Right renal cortex interstitium (tissue), 3 donors: ENCODE measurements at places on chromosomes 7 and 10. TPM values are rescaled to one million over a fixed set of nuclear protein-coding genes. Genes with fewer than 3 reads are reported as not detected.

The COL1A2 gene
- 746 TPM for polyA plus RNA-seq

DNA sequence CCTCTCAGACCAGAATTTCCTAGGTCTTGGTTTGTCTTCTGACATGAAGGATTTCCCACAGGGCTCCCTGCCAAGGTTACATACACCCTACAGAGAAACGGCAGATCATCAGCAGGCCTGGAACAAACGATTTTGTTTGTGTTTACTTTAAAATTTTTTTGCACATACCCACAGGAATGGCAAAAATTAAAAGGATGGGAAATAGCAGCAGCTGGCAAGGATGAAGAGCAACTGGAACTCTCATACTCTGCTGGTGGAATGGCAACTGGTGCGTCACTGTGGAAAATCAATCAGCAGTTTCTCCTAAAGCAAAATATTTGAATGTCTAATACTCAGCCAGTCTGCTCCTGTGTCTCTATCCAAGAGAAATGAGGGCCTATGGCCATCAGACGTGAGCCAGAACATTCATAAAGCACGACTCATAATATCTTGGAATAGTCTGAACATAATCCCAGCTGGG, 6.5 kb downstream of the BAIAP2L1 start:
- no peak for DNase-seq

- DNase-seq = no peak
Observed at GRCh38 chr10:34808801-34809745, 6.0 kb downstream of the PARD3 start.

GRCh38 chr7:55903985-55904759, 16.9 kb downstream of the ZNF713 start:
- DNase-seq = no peak

GRCh38 chr7:30412782-30413504, 65.6 kb downstream of the NOD1 start:
- peak; percentile 49 for DNase-seq

The ACBD7 gene
- 5.8 TPM for polyA plus RNA-seq

- no peak for DNase-seq
Observed at GRCh38 chr7:156999958-157000726, 10.3 kb downstream of the MNX1 start.

- DNase-seq = no peak
Observed at GRCh38 chr7:69577221-69577620, 21.1 kb upstream of the AUTS2 start.

DNA sequence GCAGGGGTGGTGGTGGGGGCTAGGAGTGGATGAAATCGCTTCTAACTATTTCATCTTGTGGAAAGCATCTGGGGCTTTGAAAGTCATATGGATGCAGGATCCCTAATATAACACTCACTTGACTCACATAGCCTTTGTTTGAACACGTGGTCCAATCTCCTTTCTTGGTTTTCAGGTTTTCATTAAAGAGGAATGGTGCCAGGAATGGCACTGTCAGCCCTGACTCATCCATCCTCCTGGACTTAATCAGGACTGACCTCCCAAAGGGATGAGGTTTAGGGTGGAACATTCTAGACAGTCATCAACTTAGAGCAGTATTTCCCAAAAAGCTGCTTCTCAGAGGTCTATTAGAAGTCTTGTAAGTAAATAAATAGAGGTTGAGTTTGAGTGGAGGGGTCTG, 162.0 kb upstream of the PLXNA4 start:
- DNase-seq = no peak

- no peak for DNase-seq
Observed at GRCh38 chr7:21624320-21624719, 81.5 kb downstream of the DNAH11 start.

The TMEM130 gene
- polyA plus RNA-seq = 4.0 TPM

DNA sequence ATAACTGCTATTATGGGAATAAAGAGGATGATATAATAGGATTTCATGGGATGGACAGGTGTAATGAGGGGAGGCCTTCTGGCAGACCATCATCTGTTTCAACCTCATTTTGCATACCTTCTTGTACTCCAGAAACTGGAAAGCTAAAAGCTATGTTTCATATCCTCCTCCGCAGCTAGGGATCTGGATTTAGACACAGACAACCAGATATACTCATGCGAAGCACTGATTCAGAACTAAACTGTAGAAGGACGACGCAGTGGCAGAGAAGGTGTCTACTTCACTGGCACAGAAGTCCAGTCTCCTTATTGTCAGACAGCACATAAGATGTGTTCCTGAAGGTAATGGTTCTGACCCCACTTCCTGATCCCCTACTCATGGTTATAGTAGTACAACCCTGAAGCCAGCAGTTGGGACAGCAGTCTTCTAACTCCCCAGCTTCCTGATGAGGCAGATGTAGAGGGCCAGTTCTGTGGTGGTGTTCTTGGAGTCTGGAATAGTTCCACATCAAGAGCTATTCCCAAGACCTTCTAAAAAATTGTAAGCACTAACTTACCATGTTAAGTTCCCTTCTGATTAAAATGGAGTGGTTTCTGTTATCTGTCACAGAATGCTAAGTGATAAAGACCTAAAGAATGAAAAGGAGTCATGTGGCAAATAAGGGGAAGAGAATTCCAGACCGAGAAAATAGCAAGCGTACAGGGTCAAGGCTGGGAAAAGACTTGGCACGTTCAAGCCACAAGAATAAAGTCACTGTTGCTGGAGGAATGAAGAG, 550.3 kb downstream of the GRM8 start:
- no peak for DNase-seq

- DNase-seq = no peak
Observed at GRCh38 chr10:64211466-64211865, 690.3 kb downstream of the REEP3 start.

The MDFIC gene
- 31.7 TPM for polyA plus RNA-seq

DNA sequence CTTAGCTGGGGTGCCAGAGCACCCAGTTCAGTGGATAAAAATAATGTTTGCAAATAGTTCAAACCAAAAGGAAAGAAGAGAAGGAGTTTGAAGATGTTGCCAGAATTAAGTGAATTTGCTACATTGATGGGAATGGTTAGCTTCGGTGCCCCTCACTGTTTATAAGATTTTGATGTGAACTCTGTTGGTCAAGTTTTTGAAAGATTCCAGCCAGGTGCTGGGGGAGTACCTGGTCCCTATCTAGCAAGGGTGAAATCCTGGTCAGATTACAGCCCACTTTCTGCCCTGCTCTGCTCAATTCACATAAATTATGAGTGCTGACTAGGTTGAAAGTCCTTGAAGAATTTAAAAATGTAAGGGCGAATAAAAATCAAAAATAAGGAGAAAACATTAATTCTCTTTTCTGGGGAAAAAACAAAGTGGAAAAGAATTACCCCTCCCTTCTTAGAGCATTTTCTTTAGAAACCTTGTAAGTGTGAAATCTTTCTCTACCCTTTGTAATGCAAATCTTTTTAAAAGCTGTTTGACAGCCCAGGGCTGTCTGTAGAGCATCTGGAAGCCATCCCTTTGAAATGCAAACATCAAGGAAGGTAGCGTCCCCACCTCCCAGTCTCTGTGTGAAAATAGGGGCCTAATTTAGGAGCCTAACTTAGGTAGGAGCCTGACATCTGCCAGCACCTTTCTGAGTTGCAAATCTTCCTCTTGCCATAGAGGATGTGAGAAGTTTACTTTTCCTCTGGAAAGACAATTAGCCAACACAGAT, 1.4 kb upstream of the GIMAP5 start:
- no peak for DNase-seq

DNA sequence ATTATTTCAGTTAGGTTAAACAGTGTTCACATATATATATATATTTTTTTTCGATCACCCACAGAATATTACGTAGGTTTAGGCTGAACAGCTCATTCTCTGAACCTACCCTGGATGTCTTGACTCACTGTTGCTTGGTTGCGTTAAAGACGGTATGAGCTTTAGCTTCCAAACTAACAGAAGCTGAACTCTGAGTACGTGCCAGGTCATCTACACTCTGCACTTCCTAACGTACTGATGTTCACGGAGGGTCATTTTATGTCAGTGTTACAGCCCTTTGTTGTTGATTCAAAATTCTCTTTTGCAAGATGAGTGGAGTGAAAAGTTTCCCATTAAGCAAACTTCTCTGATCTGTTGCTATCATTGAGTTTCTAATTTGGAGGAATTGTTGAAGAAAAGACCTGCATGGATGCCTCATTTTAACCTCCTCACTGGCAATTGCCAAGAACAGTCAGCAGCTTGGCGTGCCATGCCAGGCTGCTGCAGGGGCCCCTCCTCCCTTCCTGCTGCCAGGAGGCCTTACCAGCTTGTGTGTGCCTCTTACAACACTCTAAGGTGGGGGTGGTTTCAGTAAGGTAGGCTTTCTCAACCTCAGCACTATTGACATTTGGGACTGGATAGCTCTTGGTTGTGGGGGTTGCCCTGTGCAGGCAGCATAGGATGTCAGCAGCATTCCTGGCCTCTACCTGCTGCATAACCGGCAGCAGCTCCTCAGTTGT, 44.3 kb downstream of the INSYN2A start:
- no peak for DNase-seq

DNA sequence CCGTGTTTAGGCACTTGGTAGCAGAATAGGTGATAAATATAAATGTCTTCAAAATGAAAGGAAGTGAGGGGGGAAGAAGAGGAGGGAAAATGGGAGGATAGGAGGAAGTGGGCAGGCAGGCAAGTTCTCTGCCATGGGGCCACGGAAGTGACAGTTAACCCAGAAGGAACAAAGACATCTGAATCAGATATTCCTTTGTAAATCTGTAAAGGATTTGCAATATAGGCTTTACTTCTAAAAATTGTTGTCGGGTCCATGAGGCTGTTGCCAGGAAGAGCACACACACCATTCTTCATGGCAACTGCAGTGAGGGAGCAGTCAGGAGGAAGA, 23.7 kb upstream of the RASSF4 start:
- no peak for DNase-seq

The SFTPA1 gene
- polyA plus RNA-seq = not detected

DNA sequence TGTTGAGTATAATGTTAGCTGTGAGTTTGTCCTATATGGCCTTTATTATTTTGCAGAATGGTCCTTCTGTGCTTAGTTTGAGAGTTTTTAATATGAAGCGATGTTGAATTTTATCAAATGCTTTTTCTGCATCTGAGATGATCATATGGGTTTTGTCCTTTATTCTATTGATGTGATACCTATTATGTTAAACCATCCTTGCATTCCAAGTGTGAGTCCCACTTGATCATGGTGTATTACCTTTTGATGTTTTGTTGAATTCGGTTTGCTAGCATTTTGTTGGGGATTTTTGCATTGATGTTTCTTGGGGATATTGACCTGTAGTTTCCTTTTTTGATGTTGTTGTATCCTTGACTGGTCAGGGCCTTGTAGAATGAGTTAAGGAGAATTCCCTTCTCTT, 166.4 kb downstream of the MLLT10 start:
- DNase-seq = no peak

GRCh38 chr7:98178321-98178720, 32.9 kb upstream of the BHLHA15 start:
- DNase-seq = no peak

DNA sequence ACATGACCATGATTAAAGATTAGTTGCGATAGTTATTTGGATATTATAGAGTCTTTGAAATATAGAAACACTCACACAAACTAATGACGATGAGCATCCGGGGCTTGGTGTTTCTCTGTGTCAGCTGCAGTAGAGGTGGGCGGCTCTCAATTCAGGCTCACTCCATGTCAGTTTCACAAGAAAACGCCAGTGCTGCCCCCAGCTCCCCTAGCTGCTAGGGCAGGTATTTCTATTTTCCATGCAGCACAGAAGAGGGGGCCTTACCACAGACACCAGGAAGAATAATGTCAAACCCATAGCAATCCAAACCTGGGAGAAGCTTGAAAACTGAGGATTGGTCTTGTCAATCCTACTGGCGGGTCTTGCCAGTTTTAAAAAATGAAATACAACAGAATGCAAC, 197.1 kb downstream of the PHTF2 start:
- DNase-seq = no peak

- no peak for DNase-seq
Observed at GRCh38 chr7:51142741-51143385, 173.7 kb downstream of the COBL start.

DNA sequence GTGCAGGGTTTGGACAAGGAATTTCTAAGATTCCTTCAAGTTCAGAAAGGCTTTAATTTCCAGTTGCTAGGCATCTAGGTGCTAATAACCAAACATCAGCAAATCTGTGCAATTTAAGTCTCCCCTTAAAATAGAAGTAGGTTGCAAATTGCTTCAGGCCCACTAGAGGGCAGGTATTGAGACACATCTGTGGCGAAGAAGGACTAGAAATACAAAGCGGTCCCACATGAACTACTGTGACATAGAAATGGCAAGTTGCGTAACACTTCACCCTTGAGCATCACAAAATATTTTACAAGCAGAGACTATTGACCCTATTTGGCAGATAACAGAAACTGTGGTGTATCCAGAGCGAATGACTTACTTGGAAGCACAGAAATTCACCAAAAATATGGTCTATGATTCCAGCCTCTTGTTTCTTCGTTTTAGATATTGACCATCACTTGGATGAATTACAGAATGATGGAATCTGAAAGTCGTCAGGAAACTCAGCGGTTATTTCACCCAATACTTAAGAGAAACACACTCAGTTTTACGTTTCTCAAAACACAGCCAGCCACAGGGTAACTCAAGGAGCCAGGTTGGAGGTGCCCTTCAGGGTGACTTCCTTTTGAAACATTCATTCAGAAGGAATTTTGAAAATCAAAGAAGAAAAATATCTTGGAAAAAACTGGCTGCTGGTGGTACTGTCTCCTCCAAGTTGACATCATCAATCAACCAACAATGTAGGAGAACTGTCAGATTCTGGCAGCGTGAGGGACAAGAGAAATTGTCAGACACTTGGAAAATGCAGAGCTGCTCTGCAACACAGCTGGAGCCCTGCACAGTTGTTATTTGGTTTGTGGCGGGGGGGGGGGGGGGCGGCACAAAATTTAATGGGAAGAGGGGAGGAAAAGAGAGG, 256.3 kb upstream of the MINDY3 start:
- DNase-seq = no peak

The ZC3HAV1L gene
- 20.0 TPM for polyA plus RNA-seq

DNA sequence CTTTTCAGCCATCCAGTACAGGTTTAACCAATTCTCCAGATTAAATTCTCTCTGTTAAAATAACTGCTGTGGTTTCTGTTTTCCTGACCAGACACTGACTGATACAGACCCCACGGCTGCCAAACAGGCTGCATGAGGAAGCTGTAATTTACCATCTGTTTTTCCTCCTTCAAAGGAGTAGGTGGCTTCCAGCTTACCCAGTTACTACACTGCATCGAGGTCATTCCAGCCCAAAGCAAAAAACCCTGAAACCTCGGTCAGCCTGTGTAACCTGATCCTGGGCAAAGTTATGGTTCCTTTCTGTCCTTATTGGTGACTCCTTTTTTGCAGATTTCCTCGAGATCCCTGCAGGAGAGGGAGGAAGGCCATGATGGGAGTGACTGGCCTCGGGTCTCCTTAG, 27.9 kb upstream of the LOXL4 start:
- DNase-seq = no peak

- DNase-seq = no peak
Observed at GRCh38 chr10:94490789-94491039, 54.9 kb upstream of the HELLS start.

GRCh38 chr10:26448292-26448691, 10.2 kb downstream of the APBB1IP start:
- no peak for DNase-seq

The XRCC2 gene
- 5.4 TPM for polyA plus RNA-seq

The ASB10 gene
- not detected for polyA plus RNA-seq
